Activated CD4-positive, alpha-beta T cell treated with anti-CD3 and anti-CD28 coated beads, Interleukin-2, amount 50 U/mL, for 16 hours (primary cell): ENCODE measurements at places on chromosomes 12 and 14.

DNA sequence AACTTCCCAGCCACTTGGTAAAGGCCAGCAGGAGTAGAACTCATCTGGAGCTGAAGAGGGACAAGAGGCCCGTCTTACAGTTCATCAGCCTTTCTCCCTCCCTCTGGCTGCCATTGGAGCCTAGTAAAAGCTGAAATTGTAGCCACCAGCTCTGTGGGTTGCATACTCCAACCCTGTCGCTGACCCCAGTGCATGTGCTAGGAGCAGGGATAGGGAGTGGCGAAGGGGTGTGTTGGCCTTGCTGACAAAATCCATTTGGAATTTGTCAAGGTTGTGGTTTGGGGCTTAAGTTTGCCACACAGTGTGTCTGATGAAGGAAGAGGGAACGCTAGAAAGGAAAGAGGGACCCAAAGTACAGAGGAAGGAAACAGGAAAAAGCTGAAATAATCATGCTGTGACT, 4.0 kb upstream of the ARF3 start:
- DNase-seq, result no peak

- no peak for DNase-seq
Observed at GRCh38 chr12:11667171-11667570, 17.7 kb downstream of the ETV6 start.

DNA sequence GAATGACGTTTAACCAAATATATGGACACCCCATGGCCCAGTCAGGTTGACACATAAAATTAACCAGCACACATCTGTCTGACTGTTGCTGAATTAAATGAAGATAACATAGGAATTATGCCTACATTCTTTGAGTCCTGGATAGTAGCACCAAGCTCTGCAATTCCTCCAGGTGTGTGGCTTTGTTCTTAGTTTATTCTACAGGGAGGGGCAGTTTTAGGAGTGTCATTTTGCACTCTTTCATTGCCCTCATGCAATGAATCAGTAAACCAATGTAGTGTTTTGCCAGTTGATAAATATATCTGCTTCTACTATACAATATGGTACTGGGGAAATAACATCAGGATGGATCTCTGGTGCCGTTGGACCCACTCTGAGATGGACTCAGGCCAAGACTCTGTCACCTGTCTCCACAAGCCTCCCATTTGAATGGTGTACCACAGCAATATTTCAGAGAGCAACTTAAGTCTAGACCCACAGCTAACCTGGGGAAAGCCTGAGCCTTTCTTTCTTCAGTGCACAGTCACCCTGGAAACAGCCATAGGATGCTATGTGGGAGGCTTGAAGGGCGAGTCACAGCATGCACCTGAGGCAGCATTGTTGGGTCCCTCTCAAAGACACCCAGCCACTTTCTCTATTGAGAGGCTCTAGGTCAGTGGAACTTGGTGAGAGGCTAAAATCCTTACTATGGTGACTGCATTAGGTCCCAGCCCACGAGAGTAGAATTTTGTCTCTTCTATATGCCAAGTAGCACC, 73.2 kb downstream of the ANO4 start:
- no peak for DNase-seq

DNA sequence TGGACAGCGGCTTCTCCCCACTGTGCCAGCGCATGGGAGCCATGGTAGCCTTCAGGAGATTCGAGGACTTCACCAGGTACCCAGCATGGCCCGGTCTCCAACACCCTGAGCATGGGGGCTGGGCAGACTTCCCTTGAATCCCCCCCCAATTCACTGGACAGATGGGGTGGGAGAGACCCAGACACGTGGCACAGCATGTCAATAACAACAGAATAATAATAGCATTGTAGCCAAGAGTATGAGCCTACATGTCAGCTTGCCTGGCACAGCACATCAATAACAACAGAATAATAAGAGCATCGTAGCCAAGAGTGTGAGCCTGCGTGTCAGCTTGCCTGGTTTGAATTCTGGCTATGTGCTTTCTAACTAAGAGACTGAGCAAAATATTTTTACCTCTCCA, 76.4 kb downstream of the FOXN4 start:
- DNase-seq, result no peak

- peak; percentile 49 for DNase-seq
Observed at GRCh38 chr14:76876076-76876475, 49.9 kb downstream of the LRRC74A start.

DNA sequence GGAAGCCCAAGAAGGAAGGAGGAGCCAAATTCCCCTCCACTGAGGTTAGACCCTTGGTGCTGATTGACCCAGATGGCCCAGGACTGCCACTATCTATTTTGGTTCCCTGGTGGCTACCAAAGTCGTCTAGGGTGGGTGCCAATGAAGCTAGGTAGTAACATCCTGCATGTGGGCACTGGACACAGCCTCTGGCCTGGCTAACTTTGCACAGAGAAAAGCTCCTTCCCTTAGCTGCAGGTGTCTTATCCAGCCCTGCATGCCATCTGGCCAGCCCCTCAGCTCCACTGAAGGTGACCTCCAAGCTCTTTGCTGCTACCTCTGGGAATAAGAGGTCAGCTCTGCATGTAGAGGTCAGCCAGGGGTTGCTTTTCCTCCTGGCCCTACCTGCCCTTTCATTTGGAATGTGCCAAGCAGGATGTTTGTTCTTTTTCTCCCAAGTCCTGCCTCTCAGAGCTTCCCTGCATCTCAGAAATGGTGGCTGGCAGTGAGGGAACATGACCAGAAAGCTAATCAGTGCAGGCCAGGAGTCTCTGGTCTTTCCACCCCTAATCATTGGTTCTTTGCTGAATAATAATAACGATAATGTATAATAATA, 34.0 kb downstream of the JDP2 start:
- DNase-seq, result no peak

DNA sequence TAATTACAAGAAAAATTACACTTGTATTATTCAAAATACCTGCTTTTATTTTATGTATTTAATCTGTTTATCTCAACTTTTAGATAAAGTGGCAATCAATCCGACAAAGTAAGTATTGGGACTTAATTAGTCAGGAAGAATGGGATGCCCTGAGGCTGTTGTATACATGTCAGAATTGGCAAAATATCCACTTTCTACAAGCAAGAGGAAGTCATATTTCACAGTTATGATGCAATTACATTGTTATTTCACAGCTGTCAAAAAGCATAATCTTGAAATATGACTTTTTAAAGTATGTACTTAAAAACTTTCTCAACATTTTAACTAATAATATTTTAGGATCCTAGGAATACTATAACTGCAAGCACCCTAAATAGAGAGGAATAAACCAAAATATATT, 357.1 kb upstream of the MGAT4C start:
- no peak for DNase-seq

- DNase-seq, result no peak
Observed at GRCh38 chr12:1896964-1897363, 21.5 kb downstream of the CACNA2D4 start.

DNA sequence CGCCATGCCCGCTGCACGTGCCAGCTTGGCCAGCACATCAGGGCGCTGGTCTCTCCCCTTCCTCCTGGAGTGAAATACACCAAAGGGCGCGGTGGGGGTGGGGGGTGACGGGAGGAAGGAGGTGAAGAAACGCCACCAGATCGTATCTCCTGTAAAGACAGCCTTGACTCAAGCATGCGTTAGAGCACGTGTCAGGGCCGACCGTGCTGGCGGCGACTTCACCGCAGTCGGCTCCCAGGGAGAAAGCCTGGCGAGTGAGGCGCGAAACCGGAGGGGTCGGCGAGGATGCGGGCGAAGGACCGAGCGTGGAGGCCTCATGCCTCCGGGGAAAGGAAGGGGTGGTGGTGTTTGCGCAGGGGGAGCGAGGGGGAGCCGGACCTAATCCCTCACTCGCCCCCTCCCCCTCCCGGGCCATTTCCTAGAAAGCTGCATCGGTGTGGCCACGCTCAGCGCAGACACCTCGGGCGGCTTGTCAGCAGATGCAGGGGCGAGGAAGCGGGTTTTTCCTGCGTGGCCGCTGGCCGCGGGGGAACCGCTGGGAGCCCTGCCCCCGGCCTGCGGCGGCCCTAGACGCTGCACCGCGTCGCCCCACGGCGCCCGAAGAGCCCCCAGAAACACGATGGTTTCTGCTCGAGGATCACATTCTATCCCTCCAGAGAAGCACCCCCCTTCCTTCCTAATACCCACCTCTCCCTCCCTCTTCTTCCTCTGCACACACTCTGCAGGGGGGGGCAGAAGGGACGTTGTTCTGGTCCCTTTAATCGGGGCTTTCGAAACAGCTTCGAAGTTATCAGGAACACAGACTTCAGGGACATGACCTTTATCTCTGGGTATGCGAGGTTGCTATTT, 914 bp upstream of the CCND2 start:
- peak; percentile 86 for DNase-seq

GRCh38 chr14:102903248-102903888, 19.1 kb upstream of the AMN start:
- no peak for DNase-seq

DNA sequence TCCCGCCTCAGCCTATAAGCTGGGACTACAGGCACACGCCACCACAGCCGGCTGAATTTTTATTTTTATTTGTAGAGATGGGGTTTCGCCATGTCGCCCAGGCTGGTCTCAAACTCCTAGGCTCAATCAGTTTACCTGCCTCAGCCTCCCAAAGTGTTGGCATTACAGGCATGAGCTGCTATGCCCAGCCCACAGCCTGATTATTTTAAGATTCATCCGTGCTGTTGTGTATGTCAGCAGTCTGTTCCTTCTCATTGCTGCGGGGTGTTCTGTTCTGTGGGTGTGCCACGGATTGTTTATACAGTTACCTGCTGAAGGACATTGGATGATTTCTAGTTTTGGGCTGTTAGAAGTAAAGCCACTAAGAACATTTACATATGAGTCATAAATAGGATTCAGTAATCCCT, 9.6 kb upstream of the EP400 start:
- DNase-seq, result no peak

DNA sequence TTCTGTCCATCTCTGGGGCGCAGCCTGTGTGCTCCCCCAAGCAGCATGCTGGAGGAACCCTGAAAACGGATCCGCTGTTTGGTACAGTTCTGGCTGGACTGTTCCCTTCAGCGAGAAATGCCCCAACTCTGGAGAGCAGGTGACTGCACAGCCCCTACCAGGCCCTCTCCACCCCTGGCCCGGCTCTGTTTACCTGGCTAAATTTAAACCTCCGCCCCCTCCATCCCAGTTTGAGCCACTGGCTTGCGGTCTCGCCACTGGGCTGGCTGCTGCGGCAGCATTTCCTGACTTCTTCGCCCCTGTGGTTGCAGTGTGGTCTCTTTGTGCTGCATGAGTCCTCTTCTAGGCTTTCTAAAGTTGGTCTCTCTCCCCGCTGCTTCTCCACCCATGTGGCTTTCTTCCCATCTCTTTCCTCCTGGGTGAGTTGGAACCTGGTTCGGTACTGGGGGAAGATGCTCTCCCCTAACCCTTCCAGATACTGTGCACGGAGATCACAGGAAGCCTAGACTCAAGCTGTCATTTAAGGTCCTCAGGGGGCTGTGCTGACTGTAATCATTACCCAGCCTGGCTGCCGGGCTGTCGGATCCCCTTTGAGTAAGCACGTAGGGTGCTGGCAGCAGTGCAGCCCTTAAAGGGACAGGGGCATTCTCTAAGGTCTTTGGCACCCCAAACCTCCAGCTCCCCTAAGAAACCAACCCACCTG, 60.6 kb downstream of the FBXL14 start:
- peak; percentile 80 for DNase-seq

DNA sequence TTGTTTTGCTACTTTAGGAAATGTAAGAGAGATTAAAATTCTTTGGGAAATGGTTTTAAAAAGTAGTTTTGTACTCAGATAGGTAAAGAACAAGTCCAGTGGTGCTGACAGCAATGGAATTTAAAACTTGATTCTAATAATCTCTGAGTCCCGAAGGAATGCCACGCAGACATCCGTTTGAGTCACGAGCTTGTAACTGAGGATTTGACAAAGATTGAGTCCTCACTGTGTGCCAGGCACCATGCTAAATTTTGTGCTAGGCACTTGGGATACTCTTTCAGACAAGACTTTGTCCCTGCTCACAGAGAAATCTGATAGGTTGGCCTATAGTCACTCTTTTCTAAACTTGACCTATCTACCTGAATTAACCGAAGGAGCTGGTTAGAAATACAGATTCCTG, 12.7 kb downstream of the FLRT2 start:
- DNase-seq, result no peak

- DNase-seq, result no peak
Observed at GRCh38 chr12:127014079-127014478, 1252.9 kb upstream of the TMEM132C start.

- DNase-seq, result no peak
Observed at GRCh38 chr12:118371321-118372282, 1.1 kb downstream of the TAOK3 start.

DNA sequence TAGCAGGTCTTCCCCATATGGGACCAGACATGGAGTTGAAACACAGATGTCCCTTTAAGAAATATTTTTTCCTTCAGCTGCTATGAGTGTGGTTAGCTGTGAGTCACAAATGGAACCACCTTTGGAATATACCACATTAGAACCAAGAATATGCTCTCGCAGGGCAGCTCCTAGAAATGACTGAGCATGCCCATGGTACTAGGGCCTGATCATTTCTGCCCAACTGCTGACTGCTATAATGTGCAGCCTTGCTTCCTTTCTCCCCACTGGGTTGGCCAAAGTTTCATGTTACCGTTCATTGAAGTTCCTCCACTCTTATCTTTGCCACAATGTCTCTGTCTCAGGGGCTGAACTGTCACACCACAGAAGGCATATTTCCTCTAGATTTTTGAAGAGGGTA, 1074.6 kb downstream of the FLRT2 start:
- no peak for DNase-seq

DNA sequence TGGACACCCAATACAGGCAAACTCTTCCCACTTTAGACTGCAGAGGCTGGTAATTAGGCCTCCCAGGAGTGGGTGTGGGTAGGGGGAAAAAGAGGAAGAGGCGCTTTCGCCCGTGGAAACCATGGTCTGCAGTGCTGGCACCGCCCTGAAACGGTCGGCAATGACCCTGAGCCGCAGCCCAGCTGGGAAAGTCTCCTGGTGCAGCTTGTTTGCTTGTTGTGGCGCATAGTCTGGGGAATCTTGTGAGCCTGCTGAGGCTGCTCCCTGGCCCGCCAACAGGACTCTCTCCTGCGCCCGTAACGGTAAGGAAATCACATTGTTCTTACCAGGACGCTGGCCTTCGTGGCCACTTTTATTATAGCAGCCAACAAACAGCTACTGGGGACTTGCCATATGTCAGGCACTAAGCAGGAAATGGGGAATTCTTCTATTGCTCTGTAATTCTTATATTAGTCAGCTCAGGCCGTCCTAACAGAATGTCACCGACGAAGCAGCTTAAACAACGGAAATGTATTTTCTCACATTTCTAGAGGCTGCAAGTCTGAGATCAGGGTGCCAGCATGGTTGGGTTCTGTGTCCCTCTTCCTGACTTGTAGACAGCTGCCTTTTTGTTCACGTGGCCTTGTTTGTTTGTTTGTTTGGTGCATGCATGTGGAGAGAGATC, 52.5 kb upstream of the RIN3 start:
- peak; percentile 64 for DNase-seq

DNA sequence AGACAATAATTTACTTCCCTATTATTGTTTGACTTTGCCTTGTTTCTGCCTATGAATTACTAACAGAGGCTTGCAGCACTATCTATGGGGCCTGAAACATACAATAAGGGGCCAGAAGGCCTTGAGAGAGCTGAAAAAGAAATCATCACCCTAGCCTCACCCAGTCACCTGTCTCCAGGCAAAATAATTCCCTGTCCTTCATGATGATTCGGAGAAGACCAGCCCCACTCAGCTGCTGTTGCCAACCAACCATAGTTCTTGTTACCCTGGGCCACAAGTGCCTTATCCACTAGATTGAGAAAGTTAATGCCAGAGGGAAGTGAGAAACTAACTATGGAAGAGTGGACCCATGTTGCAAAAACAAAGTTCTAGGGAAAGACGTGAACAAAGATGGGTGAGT, 97.1 kb downstream of the ARF6 start:
- no peak for DNase-seq

GRCh38 chr12:104637604-104638003, 180.9 kb downstream of the CHST11 start:
- no peak for DNase-seq

- DNase-seq, result no peak
Observed at GRCh38 chr14:104229534-104230055, 91.2 kb downstream of the KIF26A start.
